ENCODE measurements at places on chromosomes 3 and 15.

GRCh38 chr3:178139116-178139515, 397.1 kb upstream of the KCNMB2 start:
- DNase-seq = no peak

GRCh38 chr3:113153499-113154107, 57.8 kb upstream of the BOC start:
- DNase-seq = no peak

- peak; percentile 85 for DNase-seq
Measured at GRCh38 chr3:128993461-128994172, at the start of gene CFAP92. Gene CFAP92 (minus strand): TSS chr3:128994076. CDS start chr3:128993304, 772 bp downstream.

GRCh38 chr15:29104566-29104880, 165.1 kb downstream of the NSMCE3 start:
- DNase-seq = no peak

- no peak for DNase-seq
Measured at GRCh38 chr3:10956986-10957385, 35.6 kb upstream of the SLC6A1 start.

- no peak for DNase-seq
Measured at GRCh38 chr3:185401319-185401955, 38.5 kb downstream of the MAP3K13 start.

DNA sequence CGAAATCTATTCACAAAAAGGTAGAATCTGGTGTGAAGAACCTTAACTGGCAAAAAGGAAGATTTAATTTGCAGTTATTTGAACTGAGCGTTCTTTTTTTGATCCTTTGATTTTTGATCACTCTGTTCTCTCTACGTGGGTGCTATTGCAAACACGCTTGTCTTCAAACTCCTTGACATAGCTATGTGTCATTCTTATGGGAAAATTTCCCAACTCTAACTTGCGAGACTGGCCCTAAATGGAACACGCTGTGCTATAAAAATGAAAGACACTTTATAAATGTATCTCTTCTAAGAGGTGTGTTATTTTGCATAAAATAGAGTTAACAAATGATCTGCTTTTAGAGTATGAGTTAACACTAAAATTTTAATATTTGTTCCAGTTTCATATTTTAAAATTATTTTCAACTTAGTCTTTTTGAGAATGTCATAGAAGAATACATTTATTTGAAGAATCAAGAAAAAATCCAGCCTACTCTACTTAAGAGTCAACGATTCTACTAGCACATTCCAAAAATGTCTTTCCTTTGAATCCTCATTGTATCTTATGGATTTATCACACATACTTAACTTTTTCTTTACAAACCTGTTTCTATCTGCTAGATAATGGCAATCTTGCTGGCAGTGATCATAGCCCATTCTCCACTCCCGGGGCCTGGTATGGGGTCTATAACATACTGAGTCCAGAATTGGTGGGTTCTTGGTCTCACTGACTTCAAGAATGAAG, 610.0 kb upstream of the TBL1XR1 start:
- DNase-seq = no peak

GRCh38 chr3:9179826-9180763, 69.4 kb downstream of the SRGAP3 start:
- DNase-seq = no peak

DNA sequence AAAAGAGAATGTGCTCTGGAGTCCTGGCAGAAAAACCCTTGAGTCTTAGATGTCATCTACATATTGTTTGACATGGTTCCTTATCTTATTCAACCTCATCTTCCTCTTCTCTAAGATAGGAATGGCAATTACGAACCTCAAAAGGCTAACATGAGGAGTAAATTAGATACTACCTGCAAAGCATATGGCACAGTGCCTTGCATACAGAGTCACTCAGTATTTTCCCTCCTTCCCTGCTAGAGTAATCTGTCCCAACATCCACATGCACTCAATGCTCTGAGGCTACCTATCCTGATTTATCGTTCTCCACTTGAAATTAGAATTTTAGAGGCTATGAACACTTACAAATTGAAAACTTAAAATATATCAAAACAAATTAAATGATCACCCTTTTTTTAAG, 386.7 kb downstream of the RSL24D1 start:
- no peak for DNase-seq

GRCh38 chr15:22903961-22904534, 65.6 kb downstream of the NIPA2 start:
- no peak for DNase-seq

Measured in CD4-positive, alpha-beta T cell (primary cell).